ENCODE measurements at places on chromosomes 2 and 18.

DNA sequence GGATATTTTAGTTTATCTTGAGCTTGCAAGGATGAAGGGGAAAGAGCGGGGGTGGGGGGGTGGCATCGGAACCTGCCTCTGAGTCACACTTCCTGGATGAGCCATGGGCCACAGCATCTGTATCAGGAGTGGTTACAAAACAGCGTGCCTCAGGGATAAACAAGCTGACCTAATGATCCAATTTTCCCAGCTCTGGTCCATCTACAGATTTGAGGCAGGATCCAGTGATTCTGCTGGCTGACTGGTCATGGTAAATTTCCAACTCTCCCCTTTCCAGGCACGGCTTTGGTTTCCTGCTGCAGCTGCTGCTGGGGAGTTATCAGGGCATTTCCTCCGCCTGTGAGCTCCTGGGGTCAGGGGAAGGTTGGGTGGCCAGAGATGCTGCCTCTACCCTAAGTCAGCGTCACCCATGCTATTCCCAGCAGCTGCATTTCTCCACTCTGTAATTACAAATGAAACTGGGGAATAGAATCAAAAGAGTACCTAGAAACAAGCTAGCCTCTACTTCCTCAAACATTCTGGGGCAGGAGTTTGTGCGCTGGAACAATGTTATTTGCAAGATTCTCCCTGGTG, 4.7 kb upstream of the HPCAL1 start:
- ATAC-seq, result no peak
- H3K27ac ChIP-seq, result peak overlapping the region; percentile 17
- peak overlapping the region; percentile 21 for H3K4me3 ChIP-seq
- no peaks in the 10 kb centered on the region for H3K27me3 ChIP-seq
- H3K4me1 ChIP-seq, result peaks cover 33% of the 10 kb centered on the region
- H3K36me3 ChIP-seq, result no peaks in the 10 kb centered on the region

- no peaks in the 10 kb centered on the region for H3K36me3 ChIP-seq
- no peaks in the 10 kb centered on the region for H3K4me1 ChIP-seq
- no peak overlapping the region for H3K27ac ChIP-seq
- no peak for ATAC-seq
Measured at GRCh38 chr18:58476516-58477256, 152.2 kb downstream of the ALPK2 start.

- no peaks in the 10 kb centered on the region for H3K27me3 ChIP-seq
- ATAC-seq, result no peak
- H3K27ac ChIP-seq, result peak overlapping the region; percentile 94
- H3K4me1 ChIP-seq, result peaks cover 74% of the 10 kb centered on the region
- H3K4me3 ChIP-seq, result peak overlapping the region; percentile 81
Measured at GRCh38 chr2:230924092-230924469, 961 bp downstream of the GPR55 start.

DNA sequence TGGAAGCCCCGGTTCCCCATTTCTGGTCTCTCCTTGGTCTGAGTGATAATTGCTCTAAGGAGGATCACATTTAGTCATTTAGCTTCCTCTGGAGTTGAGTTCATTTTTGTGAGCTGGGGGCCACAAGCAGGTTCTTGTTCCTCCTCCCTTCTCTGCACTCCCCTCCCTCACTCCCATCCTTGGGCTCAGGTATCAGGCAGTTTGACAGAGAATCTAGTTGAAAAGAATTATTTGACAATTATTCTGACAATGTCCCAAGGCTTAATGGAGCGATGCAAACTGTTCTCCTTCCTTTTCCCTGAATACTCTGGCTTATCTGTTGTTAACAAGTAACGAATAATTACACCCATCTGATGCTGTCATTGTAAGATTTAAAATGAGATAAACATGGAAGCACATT, 61.5 kb downstream of the SERPINB8 start:
- H3K36me3 ChIP-seq, result no peaks in the 10 kb centered on the region
- peaks cover 21% of the 10 kb centered on the region for H3K4me1 ChIP-seq
- peaks cover 14% of the 10 kb centered on the region for H3K27me3 ChIP-seq
- H3K27ac ChIP-seq, result no peak overlapping the region
- ATAC-seq, result no peak
- H3K4me3 ChIP-seq, result no peak overlapping the region

DNA sequence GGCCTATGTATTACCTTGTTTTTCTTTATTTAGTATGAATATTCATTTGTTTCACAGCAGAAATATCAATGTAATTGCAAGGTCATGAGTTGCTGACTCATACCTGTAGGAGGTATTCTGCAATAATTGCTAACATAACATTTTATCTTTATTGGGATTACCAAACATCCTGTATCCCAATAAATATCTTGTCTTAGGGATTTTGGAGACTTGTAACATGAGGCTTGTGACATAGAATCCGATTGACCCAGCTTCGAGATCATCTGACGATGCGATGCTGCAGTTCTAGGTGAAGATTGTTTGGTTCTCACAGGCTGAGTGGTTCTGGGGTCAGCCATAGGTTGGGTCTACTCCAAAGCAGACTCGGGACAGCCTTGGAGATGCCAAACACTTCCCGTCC, 133.4 kb upstream of the RND3 start:
- no peak overlapping the region for H3K4me3 ChIP-seq
- no peaks in the 10 kb centered on the region for H3K4me1 ChIP-seq

GRCh38 chr2:156466739-156467405, 30.7 kb downstream of the GPD2 start:
- H3K4me3 ChIP-seq, result no peak overlapping the region
- no peak overlapping the region for H3K27ac ChIP-seq
- H3K4me1 ChIP-seq, result peaks cover 54% of the 10 kb centered on the region

GRCh38 chr2:218008060-218009040, 5.6 kb upstream of the TNS1 start:
- H3K27me3 ChIP-seq, result peaks cover 78% of the 10 kb centered on the region
- H3K36me3 ChIP-seq, result no peaks in the 10 kb centered on the region
- no peak overlapping the region for H3K27ac ChIP-seq
- H3K4me3 ChIP-seq, result no peak overlapping the region

GRCh38 chr18:25176518-25177042, 175.4 kb downstream of the ZNF521 start:
- no peak overlapping the region for H3K27ac ChIP-seq
- H3K4me3 ChIP-seq, result no peak overlapping the region
- no peaks in the 10 kb centered on the region for H3K4me1 ChIP-seq
- H3K36me3 ChIP-seq, result no peaks in the 10 kb centered on the region

- no peak for ATAC-seq
- H3K27ac ChIP-seq, result no peak overlapping the region
- no peaks in the 10 kb centered on the region for H3K4me1 ChIP-seq
- H3K27me3 ChIP-seq, result peaks cover 5% of the 10 kb centered on the region
- H3K36me3 ChIP-seq, result no peaks in the 10 kb centered on the region
Measured at GRCh38 chr2:237185553-237185925, 99.8 kb downstream of the COPS8 start.

GRCh38 chr2:236865052-236865451, 220.6 kb upstream of the COPS8 start:
- H3K4me1 ChIP-seq, result peaks cover 12% of the 10 kb centered on the region
- peaks cover 5% of the 10 kb centered on the region for H3K27me3 ChIP-seq
- no peak overlapping the region for H3K4me3 ChIP-seq
- no peaks in the 10 kb centered on the region for H3K36me3 ChIP-seq

- no peaks in the 10 kb centered on the region for H3K27me3 ChIP-seq
- no peak overlapping the region for H3K4me3 ChIP-seq
- H3K4me1 ChIP-seq, result peaks cover 6% of the 10 kb centered on the region
Measured at GRCh38 chr2:231699006-231699405, 9.3 kb upstream of the PTMA start.

GRCh38 chr18:9993521-9994025, 79.8 kb downstream of the VAPA start:
- peaks cover 28% of the 10 kb centered on the region for H3K27me3 ChIP-seq
- no peaks in the 10 kb centered on the region for H3K4me1 ChIP-seq
- no peak overlapping the region for H3K27ac ChIP-seq
- H3K4me3 ChIP-seq, result no peak overlapping the region

- peaks cover 13% of the 10 kb centered on the region for H3K36me3 ChIP-seq
- H3K27ac ChIP-seq, result no peak overlapping the region
- H3K4me3 ChIP-seq, result no peak overlapping the region
- no peaks in the 10 kb centered on the region for H3K27me3 ChIP-seq
- peaks cover 8% of the 10 kb centered on the region for H3K4me1 ChIP-seq
Measured at GRCh38 chr2:144631636-144632035, 111.7 kb upstream of the ZEB2 start.

GRCh38 chr2:167981945-167982344, 265.4 kb downstream of the STK39 start:
- H3K36me3 ChIP-seq, result peaks cover 65% of the 10 kb centered on the region
- H3K4me1 ChIP-seq, result no peaks in the 10 kb centered on the region
- H3K27me3 ChIP-seq, result no peaks in the 10 kb centered on the region

DNA sequence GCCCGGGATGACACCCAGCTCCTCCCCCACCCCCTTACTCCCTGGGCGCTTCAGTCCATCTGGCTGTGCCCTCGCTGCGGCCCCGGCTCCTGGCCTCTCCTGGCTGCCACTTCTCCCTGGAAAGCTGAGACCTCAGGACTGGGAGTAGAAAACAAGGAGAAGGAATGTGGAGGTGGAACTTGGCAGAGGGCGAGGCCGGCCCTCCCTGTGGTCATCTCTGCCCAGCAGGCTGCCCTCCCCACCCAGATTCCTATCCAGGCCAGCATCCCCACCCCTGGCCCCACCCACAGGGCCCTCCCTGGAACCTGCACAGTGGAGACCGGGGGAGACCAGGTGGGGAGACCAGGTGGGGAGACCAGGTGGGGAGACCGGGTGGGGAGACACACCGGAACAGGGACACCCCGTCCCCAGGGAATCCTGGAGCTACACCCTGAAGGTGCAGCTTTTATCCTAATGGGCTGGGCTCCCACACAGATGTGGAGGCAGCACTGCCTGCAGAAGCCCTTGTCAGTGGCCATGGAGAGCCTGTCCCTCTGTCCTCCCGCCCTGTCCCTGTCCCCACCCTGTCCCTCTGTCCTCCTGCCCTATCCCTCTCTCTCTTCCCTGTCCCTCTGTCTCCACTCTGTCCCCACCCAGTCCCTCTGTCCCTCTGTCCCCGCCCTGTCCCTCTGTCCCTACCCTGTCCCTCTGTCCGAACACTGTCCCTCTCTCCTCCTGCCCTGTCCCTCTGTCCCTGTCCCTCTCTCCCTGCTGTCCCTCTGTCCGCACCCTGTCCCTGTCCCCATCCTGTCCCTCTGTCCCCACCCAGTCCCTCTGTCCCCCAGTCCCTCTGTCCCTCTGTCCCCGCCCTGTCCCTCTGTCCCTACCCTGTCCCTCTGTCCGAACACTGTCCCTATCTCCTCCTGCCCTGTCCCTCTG, 157.1 kb downstream of the PXDN start:
- no peak overlapping the region for H3K4me3 ChIP-seq
- peak; percentile 17 for ATAC-seq
- peaks cover 52% of the 10 kb centered on the region for H3K27me3 ChIP-seq
- H3K27ac ChIP-seq, result no peak overlapping the region
- no peaks in the 10 kb centered on the region for H3K4me1 ChIP-seq

DNA sequence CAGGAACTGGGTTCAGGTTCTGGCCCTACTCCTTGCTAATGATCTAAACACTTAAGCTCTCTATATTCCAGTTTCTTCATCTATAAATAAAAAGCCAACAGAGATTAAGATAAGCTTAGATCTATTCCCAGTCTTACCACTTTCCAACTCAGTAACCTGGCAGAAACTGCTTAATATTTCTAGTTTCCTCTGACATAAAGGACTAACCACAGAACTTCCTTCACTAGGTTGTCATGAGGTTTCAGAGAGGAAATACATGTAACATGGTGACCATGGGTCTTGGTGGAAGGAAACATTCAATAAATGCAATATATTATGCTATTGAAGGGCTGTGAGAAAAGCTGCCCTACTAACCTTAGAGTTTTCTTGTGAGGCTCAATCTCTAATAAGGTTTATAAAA, 114.4 kb upstream of the PDE1A start:
- H3K27ac ChIP-seq, result no peak overlapping the region
- ATAC-seq, result no peak
- H3K4me3 ChIP-seq, result no peak overlapping the region
- peaks cover 11% of the 10 kb centered on the region for H3K27me3 ChIP-seq
- no peaks in the 10 kb centered on the region for H3K36me3 ChIP-seq

DNA sequence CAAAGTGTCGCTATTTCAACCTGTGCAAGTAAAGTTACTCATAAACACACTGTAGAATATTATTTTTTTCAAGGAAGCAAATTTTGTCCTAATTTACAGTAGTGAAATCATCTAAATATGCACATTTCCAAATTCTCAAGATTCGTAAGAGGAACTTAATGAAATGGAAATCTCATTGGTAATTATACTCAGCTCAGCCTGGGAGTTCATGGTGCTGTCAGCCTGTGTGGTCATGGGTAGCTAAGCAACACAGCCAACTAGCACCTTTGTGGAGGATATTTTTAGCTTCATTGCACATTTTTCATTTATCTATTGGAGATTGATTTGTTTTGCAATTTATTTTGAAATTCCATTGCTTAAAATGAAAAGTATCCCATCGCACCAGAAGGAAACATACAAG, 975.7 kb upstream of the ZEB2 start:
- H3K36me3 ChIP-seq, result no peaks in the 10 kb centered on the region
- ATAC-seq, result no peak
- H3K27ac ChIP-seq, result no peak overlapping the region
- no peak overlapping the region for H3K4me3 ChIP-seq
- H3K4me1 ChIP-seq, result no peaks in the 10 kb centered on the region

DNA sequence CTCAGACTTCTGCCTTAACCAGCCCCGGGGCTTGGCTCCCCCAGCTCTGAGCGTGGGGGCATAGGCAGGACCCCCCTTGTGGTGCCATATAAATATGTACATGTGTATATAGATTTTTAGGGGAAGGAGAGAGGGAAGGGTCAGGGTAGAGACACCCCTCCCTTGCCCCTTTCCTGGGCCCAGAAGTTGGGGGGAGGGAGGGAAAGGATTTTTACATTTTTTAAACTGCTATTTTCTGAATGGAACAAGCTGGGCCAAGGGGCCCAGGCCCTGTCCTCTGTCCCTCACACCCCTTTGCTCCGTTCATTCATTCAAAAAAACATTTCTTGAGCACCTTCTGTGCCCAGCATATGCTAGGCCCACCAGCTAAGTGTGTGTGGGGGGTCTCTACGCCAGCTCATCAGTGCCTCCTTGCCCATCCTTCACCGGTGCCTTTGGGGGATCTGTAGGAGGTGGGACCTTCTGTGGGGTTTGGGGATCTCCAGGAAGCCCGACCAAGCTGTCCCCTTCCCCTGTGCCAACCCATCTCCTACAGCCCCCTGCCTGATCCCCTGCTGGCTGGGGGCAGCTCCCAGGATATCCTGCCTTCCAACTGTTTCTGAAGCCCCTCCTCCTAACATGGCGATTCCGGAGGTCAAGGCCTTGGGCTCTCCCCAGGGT, 5.5 kb downstream of the CTDSP1 start:
- H3K27ac ChIP-seq, result peak overlapping the region; percentile 80
- H3K4me3 ChIP-seq, result peak overlapping the region; percentile 79
- peaks cover 70% of the 10 kb centered on the region for H3K4me1 ChIP-seq

GRCh38 chr2:206079699-206080465, 6.1 kb downstream of the INO80D start:
- ATAC-seq, result no peak
- H3K27me3 ChIP-seq, result no peaks in the 10 kb centered on the region
- H3K4me1 ChIP-seq, result peaks cover 57% of the 10 kb centered on the region
- peak overlapping the region; percentile 4 for H3K27ac ChIP-seq

- H3K27me3 ChIP-seq, result peaks cover 31% of the 10 kb centered on the region
- ATAC-seq, result no peak
- no peaks in the 10 kb centered on the region for H3K36me3 ChIP-seq
- H3K4me3 ChIP-seq, result no peak overlapping the region
Measured at GRCh38 chr2:175002547-175003274, 2.5 kb downstream of the CHN1 start.

Data from stimulated activated memory B cell treated with anti-CD40 and anti-IgM and Interleukin-4, amounts not matched to agents 10 μg/mL and 1 μg/mL and 100 μg/mL, for 72 hours (primary cell).